ENCODE measurements at places on chromosomes 1 and 21.

- no peak for DNase-seq
These were observed 232.0 kb upstream of the PLXNA2 start for GRCh38 chr1:208475951-208476845.

DNA sequence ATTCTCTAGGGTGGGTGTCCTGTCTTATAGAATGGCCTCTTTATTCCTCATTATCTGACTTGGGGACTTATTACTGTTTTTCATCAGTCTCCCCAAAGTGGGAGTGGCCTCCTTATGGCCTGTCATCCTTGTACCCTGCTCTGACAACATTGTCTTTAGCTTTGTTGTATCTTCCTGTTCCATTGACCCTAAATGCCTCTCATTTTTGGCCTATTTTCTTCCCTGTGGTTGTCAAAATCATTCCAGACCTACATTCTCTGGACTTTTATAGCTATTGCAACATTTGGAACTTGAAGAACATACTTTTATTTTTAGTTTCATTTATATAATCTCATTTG, 9.7 kb downstream of the SFT2D2 start:
- no peak for DNase-seq

DNA sequence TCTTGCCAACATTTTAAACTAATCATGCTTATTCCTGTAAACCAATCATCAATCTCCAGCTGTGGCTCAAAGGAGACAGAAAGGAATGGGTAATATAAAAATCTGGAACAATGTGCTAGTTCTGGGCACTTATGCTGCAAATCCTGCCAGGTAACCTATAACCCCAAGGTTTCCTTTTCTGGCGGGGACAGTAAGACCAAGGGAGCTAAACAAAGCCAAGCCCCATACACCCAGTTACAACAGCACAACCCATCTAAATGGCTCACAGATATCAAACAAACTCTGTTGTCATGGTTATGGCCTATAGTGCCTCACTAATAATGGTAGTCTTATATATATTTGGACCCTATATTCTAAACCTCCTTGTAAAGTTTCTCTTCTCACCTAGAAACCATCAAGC, 36.9 kb upstream of the CTBS start:
- no peak for DNase-seq

- no peak for DNase-seq
These were observed 32.4 kb downstream of the GALNT2 start for GRCh38 chr1:230099465-230099864.

- no peak for DNase-seq
These were observed 21.3 kb upstream of the CTPS1 start for GRCh38 chr1:40958210-40958609.

- no peak for DNase-seq
These were observed 13.4 kb downstream of the INSL5 start for GRCh38 chr1:66787641-66788040.

- DNase-seq, result no peak
These were observed 24.0 kb upstream of the GNPAT start for GRCh38 chr1:231217056-231217455.

Measured in Karpas-422 (cell line).